NCI-H345 (cell line): ENCODE measurements at places on chromosomes 2 and 18.

GRCh38 chr2:126945118-126945517, 46.4 kb downstream of the TEX51 start:
- no peak for DNase-seq

- no peak for DNase-seq
Measured at GRCh38 chr18:7735196-7735595, 168.1 kb downstream of the PTPRM start.

- DNase-seq, result peak; percentile 59
Measured at GRCh38 chr18:12726774-12727550, 24.1 kb downstream of the PSMG2 start.

GRCh38 chr2:5977477-5977876, 285.3 kb downstream of the SOX11 start:
- no peak for DNase-seq

DNA sequence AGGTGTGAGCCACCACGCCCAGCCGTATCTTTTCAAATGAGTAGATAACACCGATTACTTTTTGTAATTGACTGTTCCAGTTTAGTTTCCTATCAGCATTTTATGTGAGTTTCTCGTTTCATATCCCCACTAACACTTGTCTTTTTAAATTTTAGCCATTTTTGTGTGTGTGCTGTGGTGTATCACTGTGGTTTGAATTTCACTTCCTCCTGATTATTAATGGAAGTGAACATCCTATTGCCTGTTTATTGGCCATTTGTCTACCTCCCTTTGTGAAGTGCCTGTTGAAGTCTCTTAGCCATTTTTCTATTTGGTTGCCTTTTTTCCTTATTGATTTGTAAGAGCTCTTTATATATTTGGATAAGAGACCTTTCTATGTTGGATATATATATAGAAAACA, 91.7 kb upstream of the STON1 start:
- no peak for DNase-seq

DNA sequence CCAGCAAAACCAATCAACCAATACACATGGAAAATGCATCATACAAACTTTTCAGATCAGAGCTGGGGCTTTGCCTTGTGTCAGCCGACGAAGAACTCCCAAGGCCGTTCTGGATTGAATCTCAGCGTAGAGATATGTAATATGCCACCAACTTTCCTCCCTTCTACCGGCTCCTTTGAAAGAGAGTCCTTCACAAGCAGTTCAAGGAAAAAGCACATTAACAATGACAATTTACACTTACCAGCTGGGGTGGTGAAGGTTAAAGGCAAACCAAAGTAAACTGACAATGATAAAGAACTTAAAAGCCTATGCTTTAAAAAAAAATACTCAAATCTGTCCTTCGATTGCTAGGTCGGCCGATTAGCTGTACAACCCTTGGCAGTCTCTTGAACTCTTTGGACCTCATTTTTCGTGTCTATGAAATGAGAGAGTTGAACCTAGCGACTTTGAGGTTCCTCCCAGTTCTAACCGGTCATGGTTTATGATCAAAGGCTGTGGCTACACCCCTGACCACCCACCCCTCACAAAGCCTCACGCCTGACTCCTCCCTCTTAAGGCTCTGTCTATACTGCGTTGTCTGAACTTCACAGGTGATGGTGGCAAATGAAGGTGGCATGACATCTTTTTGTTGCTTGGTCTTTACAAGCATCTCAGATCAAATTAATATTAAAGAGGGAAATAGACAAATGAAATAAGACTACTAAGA, 46.2 kb downstream of the BCL2 start:
- no peak for DNase-seq

- no peak for DNase-seq
Measured at GRCh38 chr2:228072669-228073068, 108.8 kb downstream of the SPHKAP start.

- DNase-seq, result no peak
Measured at GRCh38 chr2:11625671-11626070, 44.3 kb downstream of the NTSR2 start.

DNA sequence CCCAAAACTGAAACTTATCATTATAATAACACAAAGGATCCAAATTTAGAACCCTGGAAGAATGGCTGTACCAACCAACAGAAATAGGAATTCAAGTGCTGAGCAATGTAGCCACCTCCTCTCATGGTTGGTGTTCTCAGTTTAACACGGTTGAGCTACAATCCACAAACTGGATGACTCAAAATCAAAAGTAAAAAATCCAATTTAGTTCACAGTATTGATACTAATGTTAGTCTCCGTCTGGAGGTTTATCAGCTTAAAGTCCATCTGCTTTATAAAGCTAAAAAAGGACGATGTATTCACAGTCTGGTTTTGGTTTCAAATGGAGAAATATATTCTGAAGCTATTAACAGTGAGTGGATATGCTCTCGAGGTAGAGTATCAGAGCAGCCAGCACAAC, 40.5 kb downstream of the CNTNAP5 start:
- no peak for DNase-seq

DNA sequence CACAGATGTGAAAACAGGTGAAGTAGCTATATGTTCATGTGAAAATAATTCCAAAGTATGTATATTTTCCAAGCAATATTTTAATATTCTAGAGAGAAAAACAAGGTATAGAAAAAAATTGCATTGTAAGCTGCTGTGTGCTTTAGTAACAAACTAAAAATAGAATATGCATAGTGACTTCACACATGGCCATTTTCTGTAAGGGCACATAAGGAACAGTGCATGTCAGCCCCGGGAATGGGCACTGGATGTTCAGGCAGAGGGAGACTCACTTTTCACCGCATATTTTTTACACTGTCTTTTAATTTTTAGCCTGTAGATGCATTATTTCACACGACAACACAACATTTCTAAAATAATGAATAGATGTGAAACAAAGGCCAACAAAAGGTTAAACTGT, 46.0 kb downstream of the CMPK2 start:
- no peak for DNase-seq

DNA sequence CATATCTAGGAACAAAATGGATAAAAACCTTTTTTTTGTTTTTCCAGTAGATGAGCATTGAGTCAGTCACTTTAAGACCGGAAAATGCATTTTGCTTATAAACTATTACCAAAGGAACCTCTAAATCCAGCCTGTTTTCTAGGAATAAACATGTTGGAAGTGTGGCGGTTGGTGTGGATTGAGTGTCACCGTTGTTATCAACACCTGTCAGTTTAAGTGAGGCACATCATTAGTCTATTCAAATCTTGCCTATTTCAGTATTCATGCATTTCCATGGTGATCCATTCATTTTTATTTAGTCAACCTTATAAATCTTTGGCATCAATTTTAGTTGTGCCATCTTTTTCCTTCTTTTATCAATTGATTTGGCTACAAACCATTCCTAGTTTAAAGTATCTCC, 3.3 kb downstream of the KLHL29 start:
- DNase-seq, result peak; percentile 17

DNA sequence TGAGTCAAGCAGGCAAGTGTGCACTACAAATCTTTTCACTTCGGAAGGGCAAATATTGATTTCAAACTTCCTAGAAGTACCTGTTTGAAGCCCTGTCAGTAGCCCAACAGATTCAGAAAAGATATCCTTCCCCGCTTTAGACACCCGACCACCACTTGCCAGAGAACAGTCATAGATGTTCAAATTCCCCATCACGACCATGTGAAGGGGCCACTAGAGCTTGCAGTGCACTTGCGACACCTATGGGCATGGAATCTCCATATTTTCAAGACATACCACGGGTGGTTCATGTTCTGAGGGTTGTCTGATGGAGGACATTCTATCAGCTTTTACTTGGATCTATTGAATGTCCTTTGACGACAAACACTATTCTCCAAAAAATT, 23.8 kb downstream of the GNLY start:
- DNase-seq, result no peak

GRCh38 chr18:12287684-12288402, 20.2 kb upstream of the TUBB6 start:
- no peak for DNase-seq
